ENCODE measurements at places on chromosomes 12 and 14. TPM values are rescaled to one million over a fixed set of nuclear protein-coding genes. Genes with fewer than 3 reads are reported as not detected.

RTN1 gene
- total RNA-seq, result not detected

DDX51 gene
- total RNA-seq, result 51.3 TPM

SRSF9 gene
- 151 TPM for total RNA-seq

NKX2-1 gene
- not detected for total RNA-seq

SYCP3 gene
- 0.80 TPM for total RNA-seq

RTL1 gene
- not detected for total RNA-seq

NFE2 gene
- not detected for total RNA-seq

OAS3 gene
- 24.9 TPM for total RNA-seq

DBX2 gene
- total RNA-seq, result not detected

YARS2 gene
- 24.3 TPM for total RNA-seq

MIP gene
- total RNA-seq, result not detected

C12orf54 gene
- not detected for total RNA-seq
